ENCODE measurements at places on chromosomes 2 and 18. TPM values are rescaled to one million over a fixed set of nuclear protein-coding genes. Genes with fewer than 3 reads are reported as not detected.

- no peak for DNase-seq
Measured at GRCh38 chr2:236874866-236875481, 210.7 kb upstream of the COPS8 start.

- no peak for DNase-seq
Measured at GRCh38 chr2:74534411-74534810, 4.7 kb downstream of the HTRA2 start.

GRCh38 chr2:101153077-101153707, 2.0 kb upstream of the TBC1D8 start:
- DNase-seq = no peak

DNA sequence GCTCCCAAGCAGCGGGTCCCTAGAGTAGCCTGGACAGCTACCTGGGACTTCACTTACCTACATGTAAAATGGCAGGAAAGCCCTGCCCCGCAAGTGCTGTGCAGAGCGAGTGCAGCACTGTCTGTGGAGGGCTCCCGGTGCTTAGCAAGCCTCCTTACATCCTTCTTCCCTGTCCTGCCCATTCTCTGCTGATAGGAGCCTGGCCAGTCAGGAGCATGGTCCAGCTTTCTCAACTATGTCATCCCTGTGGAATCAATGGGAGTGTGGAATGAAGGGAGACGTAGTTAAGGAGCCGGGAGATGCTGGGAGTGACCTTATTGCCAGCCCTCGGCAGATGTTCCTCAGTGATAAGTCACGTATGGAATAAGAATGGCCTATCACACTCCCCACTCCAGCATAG, 661.9 kb upstream of the ID2 start:
- no peak for DNase-seq

GRCh38 chr2:7007846-7008741, 90.9 kb downstream of the RNF144A start:
- peak; percentile 90 for DNase-seq

DNA sequence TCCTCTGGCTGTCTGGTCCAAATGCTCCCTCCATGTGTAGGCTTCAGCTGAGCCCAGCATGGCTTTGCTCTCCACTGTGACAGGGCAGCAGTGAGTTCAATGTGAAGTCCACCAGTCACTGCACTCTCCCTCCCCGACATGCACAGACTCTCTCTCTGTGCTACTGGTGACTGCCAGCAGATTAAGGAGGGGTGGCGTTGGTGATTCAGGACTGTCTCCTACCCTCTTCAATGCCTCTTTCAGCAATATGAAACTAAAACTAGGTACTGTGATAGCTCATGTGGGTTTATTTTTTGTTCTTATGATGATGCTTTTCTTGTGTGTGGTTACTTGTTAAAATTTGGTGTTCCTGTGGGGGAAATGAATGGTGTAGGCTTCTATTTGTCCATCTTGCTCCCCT, 201.0 kb upstream of the RBMS1 start:
- DNase-seq = no peak

GRCh38 chr2:169119851-169120250, 50.5 kb downstream of the DHRS9 start:
- no peak for DNase-seq

DNA sequence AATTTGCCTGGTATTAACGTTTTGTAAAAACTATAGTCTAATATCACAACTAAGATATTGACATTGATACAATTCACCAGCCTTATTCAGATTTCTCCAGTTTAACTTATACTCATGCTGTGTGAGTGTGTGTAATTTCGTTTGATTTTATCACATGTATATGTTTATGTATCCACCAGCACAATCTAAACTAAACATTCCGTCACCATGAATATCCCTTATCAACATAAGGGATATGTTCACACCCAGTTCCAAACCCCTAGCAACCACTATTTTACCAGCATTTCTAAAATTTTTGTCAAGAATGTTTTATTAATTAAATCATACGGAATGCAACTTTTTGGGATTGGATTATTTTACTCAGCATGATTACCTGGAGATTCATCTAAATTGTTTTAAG, 450.3 kb downstream of the FBXO15 start:
- no peak for DNase-seq

Gene CYP27A1
- not detected for total RNA-seq

Gene FBXO48
- total RNA-seq = under 0.01 TPM

Gene LGALSL
- total RNA-seq = 26.8 TPM

Gene VWC2L
- total RNA-seq = not detected

Gene RUFY4
- total RNA-seq = not detected

Gene GPC1
- total RNA-seq = 35.8 TPM

Gene NEB
- total RNA-seq = not detected

Gene CD207
- 0.10 TPM for total RNA-seq

Gene PASK
- total RNA-seq = 20.7 TPM

Gene DNAJC5G
- total RNA-seq = not detected

All from G401 (cell line).